Bone marrow (tissue), 2 donors: ENCODE measurements at places on chromosomes 13 and 19.

DNA sequence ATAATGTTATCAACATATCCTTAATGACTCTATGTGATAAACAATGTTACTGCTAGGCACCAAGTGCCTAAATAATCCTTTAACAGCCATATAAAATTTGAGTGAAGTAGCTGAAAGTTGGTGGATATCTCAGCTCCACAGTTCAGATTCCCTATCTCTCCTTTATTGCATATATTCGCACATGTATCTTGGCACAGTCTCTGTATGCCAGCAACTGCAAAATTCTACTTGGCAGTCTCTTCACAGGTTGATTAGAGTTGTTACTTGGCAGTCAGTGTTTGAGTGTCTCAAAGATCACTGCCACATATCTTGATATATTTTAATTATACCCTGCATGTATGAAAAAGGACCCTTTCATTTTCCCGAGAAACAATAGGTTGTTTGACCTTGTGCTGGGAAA, 879.3 kb downstream of the OLFM4 start:
- DNase-seq = no peak

DNA sequence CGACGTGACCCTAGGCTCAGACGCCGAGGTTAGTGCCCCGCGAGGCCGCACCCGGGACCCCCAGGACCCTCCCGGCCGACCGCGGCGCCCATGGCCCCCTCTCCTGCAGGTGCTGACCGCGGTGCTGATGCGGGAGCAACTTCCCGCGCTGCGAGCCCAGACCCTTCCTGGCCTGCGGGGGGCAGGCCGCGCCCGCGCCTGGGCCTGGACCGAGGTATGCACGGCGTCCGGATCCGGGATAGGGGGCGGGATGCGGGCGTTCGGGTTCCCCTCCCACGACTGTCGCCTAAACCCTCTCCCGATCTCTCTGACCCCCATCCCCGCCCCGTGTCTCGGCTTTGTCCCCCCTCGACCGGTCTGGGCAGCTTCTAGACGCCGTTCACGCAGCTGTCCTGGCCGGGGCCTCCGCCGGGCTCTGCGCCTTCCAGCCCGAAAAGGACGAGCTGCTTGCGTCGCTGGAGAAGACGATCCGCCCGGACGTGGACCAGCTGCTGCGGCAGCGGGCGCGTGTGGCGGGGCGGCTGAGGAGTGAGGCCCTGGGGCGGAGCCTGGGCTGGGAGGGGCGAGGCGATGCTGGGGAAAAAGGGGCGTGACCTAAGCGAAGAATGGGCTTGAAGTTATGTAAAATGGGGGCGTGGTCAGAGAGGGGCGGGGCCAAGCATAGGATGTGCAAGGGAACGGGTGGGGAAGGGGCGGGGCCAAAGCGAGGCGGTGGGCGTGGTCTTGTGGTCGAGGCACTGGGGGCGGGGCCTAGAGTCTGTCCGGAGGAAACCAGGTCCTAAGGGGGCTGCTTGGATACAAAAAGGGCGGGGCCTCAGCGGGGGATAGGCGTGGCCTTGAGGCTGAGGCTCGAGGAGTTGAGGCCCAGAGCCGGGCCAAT, 16.0 kb upstream of the COLGALT1 start:
- DNase-seq = peak; percentile 94

DNA sequence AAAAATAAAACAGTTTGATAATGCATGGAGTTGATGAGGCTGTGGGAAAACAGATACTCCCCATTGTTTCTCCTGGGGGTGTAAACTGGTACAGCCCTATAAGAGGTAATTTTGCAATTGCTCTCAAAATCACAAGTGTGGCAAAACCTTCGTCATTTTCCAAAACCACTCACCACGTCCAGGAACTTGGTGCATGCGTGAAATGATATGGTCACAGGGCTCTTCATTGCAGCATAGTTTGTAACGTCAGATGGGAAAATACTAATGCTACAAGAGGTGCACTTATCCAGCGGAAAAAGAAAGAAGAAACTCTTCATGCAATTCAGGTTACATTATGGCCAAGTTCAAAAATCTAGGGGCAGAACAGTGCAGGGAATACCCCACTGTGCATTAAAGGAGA, 11.9 kb upstream of the PLAUR start:
- no peak for DNase-seq

DNA sequence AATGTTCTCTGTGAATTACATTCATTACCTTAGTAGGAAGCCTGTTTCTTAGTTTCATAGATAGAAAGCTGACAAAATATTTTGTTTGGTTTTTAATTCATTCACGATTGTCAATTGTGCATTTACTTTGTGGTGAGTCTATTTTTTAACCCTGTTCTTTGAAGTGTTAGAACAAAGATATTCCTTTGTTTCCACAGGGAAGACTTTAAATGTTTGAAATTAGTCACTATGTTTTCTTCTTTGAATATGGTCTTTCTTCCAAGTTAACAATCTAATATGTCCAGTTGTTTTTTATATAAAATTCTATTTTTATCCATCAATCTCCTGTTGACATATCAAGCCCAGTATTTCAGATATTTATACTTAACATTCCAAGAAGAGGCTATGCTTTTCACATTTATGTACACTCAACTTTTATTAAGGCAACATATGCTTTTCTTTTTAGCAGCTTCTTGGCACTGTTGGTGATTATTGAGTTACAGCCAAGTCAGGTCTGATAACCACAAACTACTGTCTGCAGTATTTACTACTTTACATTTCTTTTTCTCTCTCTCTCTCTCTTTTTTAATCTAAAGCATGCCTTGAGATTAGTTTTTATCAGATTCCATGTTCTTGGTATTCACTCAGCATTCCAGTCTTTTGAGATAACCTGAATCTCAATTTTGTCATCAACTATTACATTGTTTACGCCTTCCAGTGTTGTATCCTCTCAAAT, 812.8 kb upstream of the SLC10A2 start:
- no peak for DNase-seq

GRCh38 chr13:110412132-110412914, 105.2 kb downstream of the COL4A2 start:
- peak; percentile 78 for DNase-seq

GRCh38 chr13:100306030-100306429, 217.1 kb downstream of the PCCA start:
- no peak for DNase-seq
